ENCODE measurements at places on chromosomes 1 and 21.

DNA sequence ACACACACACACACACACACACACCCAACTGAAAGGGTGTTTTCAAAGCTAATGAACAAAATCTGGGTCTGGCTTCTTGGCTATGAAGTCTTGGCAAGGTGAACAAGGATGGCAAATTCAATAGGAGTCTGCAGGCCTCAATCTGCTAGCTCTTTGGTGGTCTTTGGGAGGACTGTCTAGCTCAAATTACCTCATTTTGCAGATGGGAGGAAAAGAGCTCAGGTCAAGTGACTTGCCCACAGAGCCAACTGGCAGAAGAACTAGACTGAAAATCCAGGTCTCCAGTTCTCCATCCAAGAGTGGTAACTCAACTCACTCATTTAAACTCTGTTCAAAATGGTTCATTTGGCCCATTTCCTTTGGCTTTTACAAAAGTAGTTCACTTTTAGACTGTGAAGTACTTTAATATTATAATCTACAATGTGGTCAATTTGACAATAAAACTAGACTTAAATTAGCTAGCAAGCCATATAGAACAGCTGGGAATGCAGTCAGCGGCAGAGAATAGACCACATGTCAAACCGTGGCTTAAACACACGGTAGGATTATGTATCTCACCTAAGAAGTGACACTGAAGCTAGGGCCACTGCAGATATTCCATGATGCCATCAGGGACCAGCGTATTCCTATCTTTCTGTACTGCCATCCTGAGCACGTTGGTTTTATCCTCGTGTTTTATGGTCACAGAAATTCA, 112.9 kb downstream of the APP start:
- DNase-seq = no peak

DNA sequence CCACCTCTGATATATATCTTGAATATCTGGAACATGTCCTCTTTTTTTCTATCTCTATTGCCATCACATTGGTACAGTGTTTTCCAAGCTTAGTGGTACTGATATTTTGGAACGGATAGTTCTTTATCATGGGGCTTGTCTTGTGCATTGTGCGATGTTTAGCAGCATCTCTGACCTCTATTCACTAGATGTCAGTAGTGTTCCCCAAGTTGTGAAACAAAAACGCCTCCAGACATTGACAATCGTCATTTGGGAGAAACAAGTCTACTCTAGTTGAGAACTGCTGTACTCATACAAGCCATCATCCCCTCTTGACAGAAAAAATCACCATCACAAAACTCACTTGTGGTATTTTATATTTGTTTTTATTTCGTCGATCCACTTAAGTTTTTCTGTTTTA, 79.7 kb upstream of the CHODL start:
- no peak for DNase-seq

- no peak for DNase-seq
Observed at GRCh38 chr1:155507945-155508344, 54.7 kb downstream of the ASH1L start.

DNA sequence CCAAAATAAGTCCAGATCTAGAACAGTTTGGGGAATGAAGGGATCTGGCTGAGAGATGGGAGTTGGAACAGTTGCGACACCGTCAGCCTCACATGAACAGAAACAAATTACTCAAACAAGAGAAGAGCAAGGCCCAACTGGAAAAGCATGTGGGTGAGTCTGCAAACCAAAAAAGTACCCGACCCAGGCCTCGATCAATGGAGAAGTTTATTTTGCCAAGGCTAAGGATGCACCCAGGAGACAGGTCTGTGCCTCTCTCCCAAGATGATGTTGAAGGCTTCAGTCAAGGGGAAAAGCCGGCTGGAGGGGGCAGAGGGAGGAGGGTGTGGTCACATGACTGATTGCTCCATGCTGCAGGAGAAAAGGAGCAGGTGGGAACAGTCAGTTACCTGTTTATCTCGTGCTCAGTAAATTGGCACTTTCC, 42.3 kb downstream of the KRTAP10-1 start:
- DNase-seq = no peak

- no peak for DNase-seq
Observed at GRCh38 chr1:115322631-115323030, 15.4 kb downstream of the NGF start.
